ENCODE measurements at places on chromosomes 6 and 20.

DNA sequence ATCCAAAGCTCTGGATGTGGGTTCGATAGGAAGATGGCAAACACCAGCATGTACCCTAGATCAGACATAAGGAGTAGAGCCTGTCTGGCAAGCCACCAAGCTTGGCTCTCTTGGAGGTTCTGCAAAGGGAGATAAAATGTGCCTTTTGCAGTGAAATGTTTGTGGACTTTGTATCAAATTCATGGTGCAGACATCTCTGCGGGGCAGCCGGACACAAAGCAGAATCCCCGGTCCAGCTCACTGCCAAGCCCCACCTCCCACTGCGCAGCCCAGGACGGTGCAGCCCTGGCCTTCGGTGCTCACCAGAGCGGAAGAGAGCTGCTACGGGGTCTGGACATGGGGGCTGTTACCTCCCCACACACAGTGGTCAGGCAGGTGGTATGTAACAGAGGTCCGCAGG, 333.6 kb upstream of the JARID2 start:
- no peak for DNase-seq

DNA sequence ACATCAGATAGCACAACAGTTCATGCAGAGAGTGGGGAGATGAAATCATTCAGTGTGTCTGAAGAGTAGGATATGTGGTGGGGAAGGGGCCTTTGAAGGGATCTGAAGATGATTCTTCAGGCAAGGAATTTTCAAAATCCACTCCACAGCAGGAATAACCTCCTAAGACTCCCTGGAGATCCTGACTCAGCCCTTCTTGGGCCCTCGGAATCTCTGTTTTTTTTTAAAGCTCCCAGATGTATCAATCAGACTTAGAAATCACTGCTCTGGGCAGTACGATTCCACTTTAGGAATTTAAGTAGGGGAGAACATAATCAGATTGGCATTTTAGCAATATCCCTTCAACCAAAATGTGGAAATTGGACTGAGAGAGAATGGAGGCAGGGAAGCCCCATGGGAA, 55.5 kb downstream of the RIOK1 start:
- no peak for DNase-seq

DNA sequence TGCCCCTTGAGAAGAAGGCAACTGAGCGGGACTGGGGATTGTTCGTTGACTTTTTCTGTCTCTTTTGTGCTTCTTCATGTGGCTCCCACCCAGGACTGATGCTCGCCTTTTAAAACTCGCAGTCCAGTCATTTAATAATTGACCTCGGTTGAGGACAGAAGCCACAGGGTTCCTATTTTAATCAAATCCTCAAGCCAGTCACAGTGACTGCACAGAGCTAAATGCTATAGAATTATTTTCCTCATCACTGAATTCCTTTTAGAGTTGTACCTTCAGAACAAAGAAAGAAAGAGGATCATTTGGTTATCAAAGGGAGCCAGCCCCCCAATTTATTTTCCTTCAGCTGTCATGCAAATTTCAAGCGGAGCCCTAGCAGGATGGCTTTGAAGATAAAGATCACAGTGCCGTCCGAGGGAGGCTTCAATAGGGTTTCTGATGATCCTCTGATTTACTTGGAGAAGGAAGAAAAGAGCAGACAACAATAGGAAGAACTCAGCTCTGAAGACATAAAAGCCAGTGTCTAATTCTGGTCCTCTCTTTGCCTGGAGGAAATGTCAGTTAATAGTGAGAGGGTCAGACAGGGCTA, 186.6 kb downstream of the DOK5 start:
- DNase-seq, result no peak

GRCh38 chr6:136593748-136594490, 43.7 kb upstream of the MAP7 start:
- no peak for DNase-seq

DNA sequence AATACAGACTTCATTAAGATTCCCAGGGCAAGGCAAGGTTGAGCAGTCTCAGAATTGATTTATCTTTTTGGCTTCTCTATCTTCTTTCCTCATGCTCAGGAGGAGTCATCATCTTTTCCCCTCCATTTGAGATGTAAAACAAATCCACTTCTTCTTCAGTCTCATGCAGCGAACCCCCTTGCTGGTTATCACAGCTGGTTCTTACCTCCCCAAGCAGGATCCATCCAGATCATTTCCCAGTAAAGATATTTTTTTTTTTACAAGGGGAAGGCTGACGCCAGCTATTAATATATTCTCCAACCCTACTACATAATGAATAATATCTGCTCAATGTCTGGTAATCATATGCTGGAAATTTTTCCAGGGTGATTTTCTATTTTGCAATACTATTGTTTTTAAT, 508.9 kb upstream of the NOX3 start:
- DNase-seq, result no peak

DNA sequence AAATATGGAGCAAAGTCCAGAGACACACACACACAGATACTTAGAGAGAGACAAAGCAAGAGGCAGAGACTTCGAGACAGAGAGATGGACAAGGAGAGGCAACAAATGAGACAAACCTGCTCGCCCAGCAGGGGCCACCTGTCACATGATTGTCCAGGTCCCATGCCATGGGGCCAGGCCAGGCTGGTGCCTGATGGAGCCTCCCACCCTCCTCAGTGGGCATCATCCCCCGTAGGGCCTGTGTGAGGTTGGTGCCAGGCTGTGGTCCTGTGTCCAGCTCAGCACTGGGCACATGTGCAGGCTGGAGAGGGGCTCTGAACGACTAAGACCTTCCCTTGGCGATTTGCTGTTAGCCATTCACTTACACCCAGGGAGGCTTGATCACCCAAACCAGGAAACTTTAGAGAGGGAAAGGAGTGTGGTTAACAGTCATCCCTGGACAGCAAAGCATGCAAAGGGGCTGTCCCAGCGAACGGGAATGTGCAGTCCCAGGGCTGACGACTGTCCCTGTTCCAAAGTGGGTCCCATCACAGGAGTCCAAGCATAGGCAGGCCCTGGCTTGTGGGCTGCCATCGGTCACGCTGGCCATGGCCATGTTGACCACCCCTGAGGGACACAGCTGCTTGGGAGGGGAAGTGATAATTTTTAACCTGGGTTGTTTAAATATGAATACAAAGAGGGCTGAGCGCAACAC, 38.4 kb upstream of the PHACTR3 start:
- no peak for DNase-seq

DNA sequence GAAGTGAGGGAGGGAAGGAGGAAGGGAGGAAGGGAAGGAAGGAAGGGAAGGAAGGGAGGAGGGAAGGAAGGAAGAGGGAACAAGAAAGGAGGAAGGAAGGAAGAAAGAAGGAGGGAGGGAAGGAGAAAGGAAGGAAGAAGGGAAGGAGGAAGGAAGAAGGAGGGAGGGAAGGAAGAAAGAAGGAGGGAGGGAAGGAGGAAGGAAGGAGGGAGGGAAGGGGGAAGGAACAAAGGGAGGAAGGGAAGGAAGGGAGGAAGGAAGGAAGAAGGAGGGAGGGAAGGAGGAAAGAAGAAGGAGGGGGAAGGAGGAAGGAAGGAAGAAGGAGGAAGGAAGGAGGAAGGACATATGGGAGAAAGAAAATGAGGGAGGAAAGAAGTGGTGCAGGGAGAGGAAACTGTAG, 184.7 kb upstream of the PMEPA1 start:
- DNase-seq, result no peak

- no peak for DNase-seq
Observed at GRCh38 chr20:59371431-59371830, 71.0 kb downstream of the EDN3 start.

- peak; percentile 36 for DNase-seq
Observed at GRCh38 chr20:57783956-57784837, 74.4 kb upstream of the PMEPA1 start.

- peak; percentile 68 for DNase-seq
Observed at GRCh38 chr6:10621847-10622246, 72.6 kb downstream of the C6orf52 start.

GRCh38 chr20:32018269-32019155, 8.3 kb downstream of the CCM2L start:
- DNase-seq, result peak; percentile 99

- DNase-seq, result peak; percentile 37
Observed at GRCh38 chr6:170082531-170083187, 208.2 kb downstream of the DLL1 start.

- no peak for DNase-seq
Observed at GRCh38 chr20:32660661-32661060, 13.1 kb downstream of the C20orf203 start.

GRCh38 chr6:111973927-111974639, 79.8 kb upstream of the CCN6 start:
- DNase-seq, result no peak

DNA sequence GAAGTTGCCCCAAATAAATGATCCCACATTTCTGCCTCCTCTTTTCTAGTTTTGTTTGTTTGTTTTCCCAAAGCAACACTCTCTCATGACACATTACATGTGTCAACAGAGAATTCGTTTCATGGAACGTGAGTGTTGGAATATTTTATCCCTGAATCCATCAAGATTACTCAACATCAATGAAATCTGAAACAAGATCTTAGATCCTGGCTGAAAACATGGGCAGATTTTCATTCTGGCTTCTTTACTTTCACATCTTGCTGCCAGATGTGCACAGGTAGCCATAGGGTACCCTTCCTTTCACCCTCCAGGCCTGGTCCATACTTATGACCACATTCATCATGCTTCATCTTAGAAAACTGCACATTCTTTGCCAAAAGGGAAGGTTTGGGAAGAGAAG, 347.0 kb downstream of the DOK5 start:
- no peak for DNase-seq

Measured in endodermal cell (in vitro differentiated cells).